Left ventricle myocardium inferior (tissue), 1 donor: ENCODE measurements at places on chromosomes 1 and 21. TPM values are rescaled to one million over a fixed set of nuclear protein-coding genes. Genes with fewer than 3 reads are reported as not detected.

DNA sequence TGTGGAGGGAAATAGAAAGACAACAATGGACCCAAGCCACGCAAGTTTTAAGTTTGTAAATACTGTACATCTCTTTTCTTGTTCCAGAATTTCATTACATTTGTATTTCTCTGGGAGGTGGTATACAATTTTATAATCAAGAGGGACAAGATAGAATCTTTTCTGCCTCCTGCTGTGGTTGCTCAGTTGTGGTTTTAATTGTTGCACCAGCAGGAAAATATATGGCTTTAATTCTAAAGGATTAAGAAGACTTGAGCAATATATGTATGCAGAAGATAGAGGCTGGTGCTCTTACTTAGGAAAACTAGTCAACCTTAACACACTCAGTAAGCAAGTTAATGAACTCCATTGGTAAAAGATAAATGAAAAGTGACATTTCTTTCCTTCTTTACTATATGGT is 19.8 kb upstream of the ASB17 start:
- DNase-seq: no peak

GRCh38 chr1:245279346-245279745 is 124.6 kb downstream of the KIF26B start:
- DNase-seq: no peak

- no peak for DNase-seq
Measured at GRCh38 chr1:54118704-54119103, 34.1 kb downstream of the CDCP2 start.

GPR3 gene
- total RNA-seq: 0.16 TPM

FCER1G gene
- total RNA-seq: 22.0 TPM

- DNase-seq: peak; percentile 85
Measured at GRCh38 chr1:109640285-109640865, 15.5 kb upstream of the GSTM4 start.

ADAM30 gene
- not detected for total RNA-seq

DNA sequence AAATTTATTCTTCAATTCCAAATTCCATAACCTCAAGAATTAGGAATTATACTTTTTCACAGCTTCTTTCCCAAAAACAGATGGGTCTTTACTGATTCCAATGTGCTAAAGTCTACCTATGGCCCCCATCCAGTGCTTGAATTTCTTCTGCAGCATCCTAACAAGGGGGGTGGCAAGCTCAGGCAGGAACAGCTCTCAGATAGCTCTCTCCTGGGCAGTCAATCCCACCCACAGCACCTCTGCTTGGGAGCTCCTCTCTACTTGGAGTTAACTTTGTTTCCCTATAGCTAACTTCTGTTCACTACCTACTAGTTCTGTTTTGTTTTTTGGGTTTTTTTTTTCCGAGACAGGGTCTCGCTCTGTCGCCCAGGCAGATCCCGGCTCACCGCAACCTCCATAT is 12.1 kb downstream of the RBBP5 start:
- DNase-seq: no peak

GRCh38 chr1:56258371-56258770 is 321.0 kb downstream of the PLPP3 start:
- DNase-seq: no peak

GRCh38 chr1:177171536-177172123 is 872 bp downstream of the BRINP2 start:
- no peak for DNase-seq

DNA sequence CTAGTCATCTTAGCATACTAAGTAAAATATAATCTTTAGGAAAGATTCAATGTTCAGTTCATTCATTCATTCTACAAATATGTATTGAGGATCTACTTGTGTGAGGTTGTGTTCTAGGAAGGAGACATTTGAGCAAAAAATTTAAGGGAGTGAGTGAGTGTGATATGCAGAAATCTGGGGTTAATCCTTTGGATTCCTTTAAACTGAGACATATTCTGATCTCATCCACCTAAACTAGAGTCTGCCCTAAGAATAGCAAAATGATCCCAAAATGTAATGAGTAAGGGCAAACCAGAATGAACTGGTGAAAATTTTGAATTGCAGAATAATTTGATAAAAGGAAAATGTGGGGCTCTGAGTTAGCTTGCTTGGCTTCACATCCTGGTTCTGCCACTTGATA is 8.6 kb downstream of the UBE2U start:
- DNase-seq: no peak

DNA sequence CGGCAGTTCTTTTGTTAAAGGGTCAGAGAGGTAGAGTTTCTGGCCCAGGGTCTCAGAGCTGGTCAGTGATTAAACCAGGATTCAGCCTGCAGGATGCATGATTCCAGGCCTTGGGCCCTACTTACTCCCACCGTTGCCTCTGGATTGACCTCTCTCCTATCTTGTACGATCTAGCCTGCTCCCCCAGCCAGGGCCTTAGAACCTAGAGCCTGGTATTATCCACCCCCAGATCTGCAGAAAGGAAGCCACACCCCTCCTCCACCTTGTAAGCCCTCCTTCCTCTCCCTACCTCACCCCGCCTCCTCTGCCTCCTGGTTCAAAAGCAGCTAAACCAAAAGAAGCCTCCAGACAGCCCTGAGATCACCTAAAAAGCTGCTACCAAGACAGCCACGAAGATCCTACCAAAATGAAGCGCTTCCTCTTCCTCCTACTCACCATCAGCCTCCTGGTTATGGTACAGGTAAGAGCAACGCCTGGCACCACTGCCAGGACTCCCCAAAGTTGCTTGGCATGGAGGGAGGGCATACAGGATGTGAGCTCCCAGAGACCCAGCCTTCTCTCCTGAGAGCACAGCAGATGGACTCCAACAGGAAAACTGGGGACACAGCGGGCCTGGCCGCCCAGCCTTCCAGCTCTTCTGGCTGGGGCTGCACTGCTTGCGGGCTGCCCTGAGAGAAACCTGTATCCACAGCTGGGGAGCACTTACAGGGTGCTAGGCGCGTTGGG is at the start of gene CD52:
CD52 (plus strand) TSS at position 347 of the 726 bp plus-strand sequence; CDS start at position 407, 60 bp downstream.
- DNase-seq: no peak

DNA sequence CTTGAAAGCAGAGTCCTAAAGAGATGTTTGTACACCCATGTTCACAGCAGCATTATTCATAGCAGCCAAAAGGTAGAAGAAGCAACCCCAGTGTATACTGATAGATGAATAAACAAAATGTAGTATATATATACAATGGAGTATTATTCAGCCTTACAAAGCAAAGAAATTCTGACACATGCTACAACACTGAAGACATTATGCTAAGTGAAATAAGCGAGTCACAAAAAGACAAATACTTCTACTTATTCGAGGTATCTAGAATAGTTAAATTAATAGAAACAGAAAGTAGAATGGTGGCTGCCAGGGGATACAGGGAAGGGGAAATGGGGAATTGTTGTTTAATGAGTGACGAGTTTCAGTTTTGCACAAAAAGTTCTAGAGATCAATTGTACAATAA is 23.5 kb downstream of the COP1 start:
- no peak for DNase-seq
